ENCODE measurements at places on chromosomes 5 and 9. TPM values are rescaled to one million over a fixed set of nuclear protein-coding genes. Genes with fewer than 3 reads are reported as not detected.

Gene CYSRT1
- 0.51 TPM for total RNA-seq

Gene CAAP1
- total RNA-seq = 14.4 TPM

Gene FSTL4
- total RNA-seq = not detected

Gene IFNW1
- not detected for total RNA-seq

Gene KCNN2
- 0.50 TPM for total RNA-seq

Gene CCDC69
- total RNA-seq = 4.0 TPM

Gene SLC6A19
- not detected for total RNA-seq

Gene FBXO4
- total RNA-seq = 13.4 TPM

Gene PCDHB11
- total RNA-seq = 0.77 TPM

Gene OBP2B
- total RNA-seq = not detected

Gene RNF180
- total RNA-seq = 2.8 TPM

Gene PFDN1
- total RNA-seq = 35.5 TPM

Gene POLR3G
- total RNA-seq = 4.9 TPM

Gene TERT
- total RNA-seq = not detected

Gene ROR2
- total RNA-seq = 27.9 TPM

Gene ZCCHC9
- 34.9 TPM for total RNA-seq
